ENCODE measurements at places on chromosomes 2 and 18. TPM values are rescaled to one million over a fixed set of nuclear protein-coding genes. Genes with fewer than 3 reads are reported as not detected.

DNA sequence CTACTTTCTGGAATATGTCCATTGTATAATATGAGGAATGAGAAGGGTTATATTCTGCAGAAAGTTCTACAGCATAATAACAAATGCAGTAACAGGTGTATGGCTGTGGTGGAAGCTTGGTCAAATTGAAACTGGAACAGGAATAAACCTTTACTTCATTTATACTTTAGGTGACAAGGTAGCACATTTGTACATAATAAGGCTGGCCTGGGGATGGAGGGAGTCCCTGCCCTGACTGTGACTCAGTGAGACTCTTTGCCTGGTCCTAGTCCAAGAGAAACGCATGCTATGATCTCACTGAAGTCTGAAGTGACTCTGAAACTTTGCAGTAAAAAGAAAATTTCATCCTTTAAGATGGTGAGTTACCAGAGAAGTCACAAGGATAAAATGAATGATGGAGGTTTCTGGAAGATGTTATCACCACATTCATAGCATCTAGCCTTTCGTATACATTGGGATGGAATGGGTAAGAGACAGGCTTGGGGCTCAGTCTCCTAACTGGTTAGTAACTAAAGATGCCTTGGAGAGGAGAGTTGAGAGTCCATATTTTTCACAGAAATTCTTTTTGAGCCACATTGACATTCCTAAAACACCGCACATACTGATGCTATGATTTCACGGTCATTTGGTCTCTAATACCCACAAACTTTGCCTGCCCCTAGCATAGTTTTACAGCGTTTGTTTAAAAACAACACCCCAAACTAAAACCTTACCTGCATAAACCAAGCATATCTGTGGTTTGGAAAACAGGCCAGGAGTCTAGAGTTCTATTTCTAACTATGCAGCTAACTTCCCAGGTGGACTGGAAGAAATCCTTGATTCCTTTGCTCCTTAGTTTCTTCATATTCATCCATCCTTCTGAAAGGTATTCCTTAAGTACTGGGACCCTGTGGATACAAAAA lies 42.4 kb upstream of the NABP1 start:
- no peak for DNase-seq

GCKR gene
- total RNA-seq = 1.8 TPM

GRCh38 chr2:125696560-125696959 lies 959.4 kb upstream of the GYPC start:
- DNase-seq = peak; percentile 59

DNA sequence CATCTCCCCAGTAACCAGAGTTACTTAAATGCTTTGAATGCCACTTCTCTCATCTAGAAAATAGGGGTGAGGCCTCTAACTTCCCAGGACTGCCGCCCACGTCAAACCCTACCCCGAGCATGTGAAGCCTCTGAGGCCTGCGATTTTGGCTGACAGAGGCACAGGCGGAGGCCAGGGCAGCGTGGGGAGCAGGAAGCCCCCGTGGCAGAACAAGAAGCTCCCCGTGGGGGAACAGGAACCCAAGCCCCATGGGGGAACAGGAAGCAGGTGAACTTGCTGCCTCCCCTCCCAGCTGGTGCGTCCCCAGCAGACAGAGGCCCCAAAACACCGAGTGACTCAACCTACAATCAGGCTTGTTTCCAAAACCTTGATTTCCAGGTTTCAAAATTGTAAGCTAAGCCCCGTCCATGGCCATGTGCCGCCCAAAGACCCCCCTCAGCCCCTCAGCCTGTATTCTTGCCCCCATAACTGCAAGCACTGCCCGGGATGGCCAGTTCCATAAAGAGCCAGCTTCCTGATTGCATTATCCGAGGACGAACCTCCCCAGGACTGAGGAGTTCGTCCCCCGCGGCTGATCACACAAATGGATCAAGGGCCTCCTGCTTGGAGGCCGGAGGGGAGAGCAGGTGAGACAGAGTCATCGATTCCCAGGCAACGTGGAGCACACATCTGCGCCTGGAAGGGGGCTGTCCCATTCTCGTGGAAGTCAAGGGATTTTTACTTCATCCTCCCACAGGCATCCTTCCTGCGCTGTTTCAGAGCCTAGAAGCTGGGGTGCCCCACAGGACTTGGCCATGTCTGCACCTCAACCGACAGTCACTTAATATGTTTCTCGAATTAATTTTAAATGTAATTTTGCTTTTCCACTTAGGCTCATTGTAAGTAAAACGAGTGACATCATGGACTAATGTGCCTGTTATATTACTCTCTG lies 36.3 kb upstream of the CTDP1 start:
- no peak for DNase-seq

Data from breast epithelium (tissue), 4 donors.